ENCODE measurements at places on chromosomes 6 and 20.

GRCh38 chr6:118963003-118963402, 28.0 kb upstream of the MCM9 start:
- DNase-seq = no peak

- no peak for DNase-seq
Measured at GRCh38 chr20:23050847-23051627, 1.6 kb upstream of the THBD start.

- DNase-seq = no peak
Measured at GRCh38 chr6:122790423-122791309, 1.6 kb downstream of the SMPDL3A start.

DNA sequence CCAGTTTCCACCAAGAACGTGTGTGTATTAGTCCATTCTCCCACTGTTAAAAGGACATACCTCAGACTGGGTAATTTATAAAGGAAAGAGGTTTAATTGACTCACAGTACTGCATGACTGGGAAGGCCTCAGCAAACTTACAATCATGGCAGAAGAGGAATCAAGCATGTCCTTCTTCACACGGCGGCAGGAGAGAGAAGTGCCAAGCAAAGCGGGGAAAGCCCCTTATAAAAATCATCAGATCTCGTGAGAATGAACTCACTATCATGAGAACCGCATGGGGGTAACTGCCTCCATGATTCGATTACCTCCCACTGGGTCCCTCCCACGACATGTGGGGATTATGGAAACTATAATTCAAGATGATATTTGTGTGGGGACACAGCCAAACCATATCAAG, 13.1 kb downstream of the C20orf203 start:
- no peak for DNase-seq

DNA sequence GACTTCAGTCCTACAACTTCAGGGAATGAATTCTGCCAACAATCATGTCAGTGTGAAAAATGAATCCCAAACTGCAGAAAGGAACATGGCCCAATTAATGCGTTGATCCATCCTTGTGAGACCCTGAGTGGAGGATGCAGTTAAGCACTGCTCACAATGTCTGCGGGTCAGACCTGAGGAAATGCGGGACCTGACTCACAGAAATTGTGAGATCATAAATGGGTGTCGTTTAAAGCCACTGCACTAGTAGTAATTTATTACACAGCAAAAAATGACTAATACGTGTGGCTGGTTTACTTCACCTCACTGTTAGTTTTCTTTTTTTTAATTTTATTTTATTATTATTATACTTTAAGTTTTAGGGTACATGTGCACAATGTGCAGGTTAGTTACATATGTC, 505.0 kb downstream of the PRKN start:
- no peak for DNase-seq

DNA sequence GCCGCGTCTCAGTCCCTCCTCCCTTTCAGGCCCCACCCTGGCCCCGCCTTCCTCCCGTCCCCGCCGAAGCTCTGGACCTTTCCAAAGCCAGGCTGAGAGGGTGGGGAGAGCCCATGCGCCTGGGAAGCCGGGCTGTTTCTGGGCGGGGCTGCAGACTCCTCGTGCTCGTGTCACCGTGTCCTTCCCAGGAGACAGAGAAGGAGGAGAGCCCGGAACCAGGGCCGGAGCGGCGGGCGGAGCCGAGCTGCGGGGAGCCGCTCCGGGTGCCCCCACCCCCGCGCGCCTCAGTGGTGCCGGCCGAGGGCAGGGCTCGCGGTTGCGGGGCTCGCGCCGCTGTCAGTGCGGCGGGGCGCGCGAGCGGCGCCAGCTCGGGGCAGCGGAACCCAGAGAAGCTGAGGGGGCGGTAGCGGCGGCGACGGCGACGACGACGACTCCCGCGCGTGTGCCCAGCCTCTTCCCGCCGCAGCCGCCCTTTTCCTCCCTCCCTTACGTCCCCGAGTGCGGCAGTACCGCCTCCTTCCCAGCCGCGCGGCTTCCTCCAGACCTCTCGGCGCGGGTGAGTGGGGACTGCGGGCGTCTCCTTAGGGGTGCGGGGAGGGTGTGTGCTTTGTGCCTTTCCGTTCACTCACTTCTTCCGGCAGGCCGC, at the start of gene RALY:
TSS of gene RALY (plus strand) at position 336 of the 646 bp plus-strand sequence. CDS start 78,164 bp downstream, outside the sequence.
- DNase-seq = peak; percentile 91

- no peak for DNase-seq
Measured at GRCh38 chr20:11101243-11101642, 427.4 kb upstream of the JAG1 start.

GRCh38 chr6:29948277-29948676, 5.9 kb downstream of the HLA-A start:
- DNase-seq = peak; percentile 13

GRCh38 chr20:31919410-31920155, 32.3 kb downstream of the PDRG1 start:
- no peak for DNase-seq

- DNase-seq = no peak
Measured at GRCh38 chr20:9071976-9072726, 3.3 kb downstream of the PLCB4 start.

DNA sequence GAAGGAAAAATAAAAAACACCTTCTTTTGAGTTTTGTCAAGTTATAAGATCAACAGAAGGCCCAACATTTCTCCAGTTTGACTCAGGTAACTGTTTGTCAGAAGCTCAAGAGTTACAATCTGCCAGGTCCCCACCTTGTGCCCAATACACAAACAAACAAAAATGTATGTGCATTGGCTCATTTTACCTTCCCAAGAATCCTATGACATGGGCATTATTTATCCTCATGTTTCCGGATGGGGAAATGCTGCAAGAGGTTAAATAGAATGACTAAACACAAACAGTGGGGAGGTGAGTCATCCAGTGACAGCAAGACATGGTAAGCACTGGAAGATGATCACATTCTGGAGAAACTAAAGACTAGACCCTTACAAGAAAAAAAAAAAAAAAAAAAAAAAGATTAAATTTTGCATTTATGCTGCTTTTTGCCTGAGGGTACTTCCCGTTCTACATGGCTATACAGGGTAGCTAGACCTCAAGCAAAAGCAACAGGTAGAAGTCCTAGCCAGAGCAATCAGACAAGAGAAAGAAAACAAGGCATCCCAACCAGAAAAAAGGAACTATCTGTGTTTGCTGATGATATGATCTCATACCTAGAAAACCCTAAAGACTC, 23.6 kb upstream of the ANKRD60 start:
- DNase-seq = no peak

DNA sequence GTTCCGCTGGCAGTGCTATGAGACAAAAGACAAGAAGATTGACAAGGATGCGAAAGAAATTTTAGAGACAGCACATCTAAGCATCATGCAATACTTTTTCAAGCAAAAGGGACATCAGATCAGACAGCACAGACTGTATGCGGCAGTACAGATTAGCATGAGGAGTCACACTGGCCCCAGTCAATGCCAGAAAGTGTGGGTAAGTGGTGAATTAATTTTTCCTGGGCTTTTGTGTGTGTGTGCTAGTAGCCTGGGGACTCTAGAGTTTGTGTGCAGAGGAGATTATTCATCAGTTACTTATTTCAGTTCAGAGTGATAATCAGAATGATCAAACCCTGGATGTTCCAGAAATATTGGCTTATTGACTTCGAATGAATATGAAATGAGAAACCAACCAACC, 47.2 kb downstream of the LAMA4 start:
- DNase-seq = no peak

- DNase-seq = no peak
Measured at GRCh38 chr6:38489951-38490350, 149.8 kb downstream of the BTBD9 start.

GRCh38 chr20:49608752-49609670, 41.1 kb upstream of the PTGIS start:
- peak; percentile 51 for DNase-seq

- DNase-seq = no peak
Measured at GRCh38 chr6:147974376-147974775, 368.3 kb upstream of the SASH1 start.

- no peak for DNase-seq
Measured at GRCh38 chr20:15675813-15676484, 897.3 kb downstream of the KIF16B start.

DNA sequence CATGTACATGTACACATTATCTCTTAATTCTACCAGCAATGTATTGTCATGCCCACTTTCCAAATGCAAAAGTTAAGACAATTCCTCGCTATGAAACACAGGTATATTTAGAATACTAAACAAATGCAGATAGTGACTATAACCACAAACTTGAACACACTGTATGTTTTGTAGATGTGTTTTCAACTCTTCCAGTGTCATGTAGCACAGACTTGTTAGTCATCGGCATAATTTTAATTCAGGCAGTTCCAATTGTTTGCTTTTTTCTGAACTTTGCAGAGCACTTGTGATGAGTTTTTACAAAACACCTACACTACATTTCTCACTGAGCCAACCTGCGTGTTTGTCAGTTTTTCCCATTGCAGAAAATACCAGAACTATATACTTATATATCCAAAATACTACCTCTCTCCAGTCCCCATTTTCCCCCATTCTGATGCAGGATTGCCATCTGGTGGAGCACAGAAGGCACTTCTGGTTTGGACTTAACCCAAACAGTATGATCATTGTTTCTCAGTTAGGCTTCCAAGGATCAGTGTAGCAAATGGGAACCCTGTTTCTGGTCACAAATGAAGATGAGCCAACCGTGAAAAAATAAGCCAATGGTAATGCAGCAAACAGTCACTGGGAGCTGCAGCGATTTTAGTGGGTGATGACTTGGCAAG, 143.4 kb downstream of the ADGRB3 start:
- no peak for DNase-seq

- DNase-seq = no peak
Measured at GRCh38 chr6:107712665-107713551, 111.2 kb downstream of the SCML4 start.

- DNase-seq = peak; percentile 7
Measured at GRCh38 chr6:50819466-50819903, 814 bp downstream of the TFAP2B start.

GRCh38 chr6:127606131-127606562, 29.2 kb downstream of the C6orf58 start:
- DNase-seq = no peak

DNA sequence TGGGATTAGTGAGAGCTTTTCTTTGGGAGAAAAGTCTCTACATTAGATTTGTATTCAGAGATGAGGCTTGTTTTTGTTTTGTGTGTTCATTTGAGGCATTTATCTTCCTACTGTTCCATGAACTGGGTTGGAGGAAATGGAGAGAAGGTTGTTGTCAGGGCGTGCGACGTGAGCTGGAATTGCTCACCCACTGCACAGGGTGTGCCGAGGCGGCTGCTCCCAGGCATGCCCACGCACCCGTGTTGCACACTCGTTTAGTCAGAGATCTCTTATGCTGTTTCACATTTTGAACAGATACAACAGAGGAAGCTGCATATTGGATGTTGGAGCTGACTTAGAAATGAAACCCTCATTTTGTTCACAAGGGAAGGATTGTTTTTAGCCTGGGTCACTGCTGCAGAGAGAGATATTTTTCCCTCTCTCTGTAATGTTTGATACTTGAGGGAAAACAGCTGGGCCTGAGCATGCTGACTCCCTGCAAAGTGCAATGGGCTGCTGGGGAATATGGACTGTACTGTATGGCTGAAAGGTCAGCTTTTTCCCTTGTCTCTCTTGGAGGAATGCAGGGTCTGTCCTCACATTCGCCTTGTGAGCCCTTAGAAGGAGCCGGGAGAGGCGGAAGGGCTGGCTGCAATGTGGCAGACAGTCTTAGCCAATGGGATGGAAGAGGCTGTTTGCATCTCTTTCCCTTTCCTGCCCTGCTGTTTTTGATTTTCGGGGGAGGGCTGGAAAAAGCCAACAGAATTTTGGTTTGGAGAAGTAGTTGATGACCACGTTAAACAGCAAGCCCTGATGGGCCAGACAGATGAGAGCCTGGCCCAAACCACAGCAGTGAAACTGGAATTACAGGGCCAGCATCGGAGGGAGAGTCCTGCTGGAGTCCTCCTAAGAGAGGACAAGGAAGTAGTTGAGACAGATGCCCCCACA, 170.8 kb downstream of the SASH1 start:
- no peak for DNase-seq

DNA sequence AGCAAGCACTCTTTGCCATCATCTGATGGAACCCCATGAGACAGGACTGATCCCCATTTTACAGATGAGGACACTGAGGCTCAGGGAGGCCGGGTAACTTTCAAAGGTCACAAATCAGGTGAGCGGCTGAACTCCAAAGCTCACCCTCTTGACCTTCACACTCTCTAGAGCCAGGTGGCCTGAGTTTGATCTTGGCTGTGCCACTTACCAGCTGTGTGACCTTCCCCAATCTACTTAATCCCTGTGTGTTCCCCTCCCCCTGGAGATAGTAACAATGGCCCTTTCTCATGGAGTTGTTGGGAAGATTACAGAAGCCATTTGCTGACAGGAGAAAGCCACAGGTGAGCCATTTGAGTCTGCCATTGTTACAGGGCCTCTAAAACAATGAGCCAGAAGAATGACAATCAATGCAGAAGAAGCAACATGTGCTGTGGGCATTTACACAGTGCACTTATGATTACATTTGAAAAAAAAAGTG, 34.5 kb downstream of the BMP7 start:
- no peak for DNase-seq

GRCh38 chr6:23446469-23446967, 679.5 kb upstream of the NRSN1 start:
- DNase-seq = no peak

GRCh38 chr6:37576336-37576737, 76.6 kb upstream of the CCDC167 start:
- DNase-seq = no peak

GRCh38 chr20:582204-582603, 27.9 kb downstream of the TCF15 start:
- no peak for DNase-seq

- no peak for DNase-seq
Measured at GRCh38 chr20:42485556-42485955, 704.1 kb downstream of the PTPRT start.

GRCh38 chr6:161085246-161085645, 93.7 kb downstream of the MAP3K4 start:
- DNase-seq = no peak

DNA sequence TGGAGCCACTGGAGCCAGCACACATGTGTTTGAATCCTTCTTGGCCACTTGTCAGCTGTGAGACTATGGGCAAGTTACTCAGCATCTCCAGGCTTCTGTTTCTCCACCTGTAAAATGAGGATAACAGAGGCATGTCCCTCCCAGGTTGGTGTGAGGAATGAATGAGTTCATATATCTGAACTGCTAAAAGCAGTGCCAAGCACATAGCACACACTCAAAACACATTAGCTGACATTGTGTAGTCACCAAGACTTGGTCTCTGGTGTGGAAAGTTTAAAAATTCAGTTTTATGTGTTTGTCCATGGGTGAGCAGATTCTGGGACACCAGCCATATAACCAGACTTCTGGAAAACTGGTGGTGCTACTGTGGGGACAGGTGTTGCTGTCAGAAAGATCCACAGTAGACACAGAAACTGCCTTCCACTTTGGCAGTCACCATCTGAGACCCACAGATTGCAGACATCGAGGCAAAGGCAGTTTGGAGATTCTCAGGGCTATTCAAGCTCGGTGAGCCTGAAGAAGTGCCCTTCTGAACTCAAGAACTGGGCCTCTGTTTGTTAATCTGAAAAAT, 115.8 kb downstream of the MRPL14 start:
- DNase-seq = no peak

GRCh38 chr6:148169706-148170105, 172.9 kb upstream of the SASH1 start:
- no peak for DNase-seq

- DNase-seq = no peak
Measured at GRCh38 chr6:137013738-137014602, 30.8 kb downstream of the IL20RA start.
